Activated T-cell treated with anti-CD3 and anti-CD28 coated beads, Interleukin-2, amount 50 U/mL, for 4 hours (primary cell): ENCODE measurements at places on chromosomes 3 and 15. TPM values are rescaled to one million over a fixed set of nuclear protein-coding genes. Genes with fewer than 3 reads are reported as not detected.

Gene CCR9
- not detected for total RNA-seq

Gene TLR9
- not detected for total RNA-seq

Gene ACSBG1
- total RNA-seq, result not detected

Gene CLEC3B
- total RNA-seq, result 0.38 TPM

Gene CILP
- 0.13 TPM for total RNA-seq

Gene LYSMD2
- total RNA-seq, result 16.3 TPM

Gene SAXO2
- total RNA-seq, result 0.91 TPM

Gene COPG1
- 151 TPM for total RNA-seq

Gene ANAPC13
- 47.1 TPM for total RNA-seq

Gene CHL1
- total RNA-seq, result not detected

Gene PRSS50
- total RNA-seq, result not detected

Gene C3orf38
- total RNA-seq, result 25.4 TPM

Gene CACNA1D
- 0.51 TPM for total RNA-seq

Gene PRRT3
- total RNA-seq, result 6.7 TPM

Gene STRIT1
- total RNA-seq, result not detected

Gene TEX55
- total RNA-seq, result not detected

Gene SEMA3G
- total RNA-seq, result 0.24 TPM

Gene SKOR1
- total RNA-seq, result 0.15 TPM

Gene TGM5
- not detected for total RNA-seq

Gene IL17RD
- total RNA-seq, result 0.11 TPM

Gene NDN
- total RNA-seq, result 1.3 TPM

Gene AGBL1
- not detected for total RNA-seq

Gene TRA2B
- total RNA-seq, result 373 TPM

Gene SPINT1
- total RNA-seq, result 10.8 TPM

Gene SH2D7
- not detected for total RNA-seq

Gene A4GNT
- not detected for total RNA-seq

Gene TM4SF1
- 0.22 TPM for total RNA-seq

Gene ECE2
- total RNA-seq, result not detected

Gene FBXW12
- total RNA-seq, result not detected

Gene WNT7A
- 0.08 TPM for total RNA-seq

Gene OR5H2
- total RNA-seq, result not detected

Gene ZKSCAN7
- total RNA-seq, result 2.3 TPM
